ENCODE measurements at places on chromosomes 13 and 19.

DNA sequence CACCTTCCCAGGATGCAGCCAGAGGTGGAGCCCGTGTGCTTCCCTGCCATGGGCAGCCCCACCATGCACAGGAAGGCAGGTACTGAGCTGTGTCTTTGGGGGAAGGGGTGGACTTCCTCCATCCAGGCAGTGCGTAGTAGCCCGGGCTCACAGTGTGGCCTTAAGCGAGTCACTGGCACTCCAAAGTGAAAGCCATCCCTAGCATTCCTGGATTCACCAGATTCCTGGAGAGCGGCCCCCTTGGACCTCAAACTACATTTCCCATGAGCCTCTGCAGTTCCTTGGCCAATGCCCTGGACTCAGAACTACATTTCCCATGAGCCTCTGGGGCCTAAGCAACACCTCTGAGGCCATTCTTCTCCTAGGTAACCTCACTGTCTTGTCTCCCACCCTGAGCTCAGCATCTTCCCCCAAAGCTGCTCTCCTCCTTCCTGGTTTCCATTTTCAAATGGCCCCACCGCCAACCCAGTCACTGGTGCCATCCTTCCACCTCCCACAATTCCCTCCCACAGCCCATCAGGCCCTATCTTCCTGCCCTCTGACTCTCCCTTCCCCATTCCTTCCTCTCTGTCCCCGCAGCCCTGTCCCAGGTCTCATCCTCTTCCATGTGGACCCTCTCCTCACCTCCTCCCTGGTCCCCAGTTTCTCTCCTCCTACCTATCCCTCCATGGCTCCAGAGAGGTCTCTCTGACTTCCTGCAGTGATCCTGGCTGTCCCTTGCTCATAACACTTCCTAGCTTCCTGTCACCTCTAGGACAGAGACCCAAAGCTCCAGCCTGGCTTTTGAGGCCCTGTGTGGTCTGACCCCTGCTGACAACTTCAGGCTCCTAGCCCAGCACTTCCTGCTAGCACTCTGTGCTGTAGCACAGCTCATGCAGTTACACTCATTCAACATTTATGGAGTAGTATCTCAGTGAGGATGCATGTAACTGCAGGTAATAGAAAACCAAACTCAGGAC, at the start of gene C19orf81:
TSS of gene C19orf81 (plus strand) at position 13 of the 959 bp plus-strand sequence. CDS start at position 13, 0 bp downstream.
- DNase-seq: no peak

- no peak for DNase-seq
These were observed 169.5 kb upstream of the UFM1 start for GRCh38 chr13:38180126-38180525.

- no peak for DNase-seq
These were observed 4.7 kb downstream of the LSM4 start for GRCh38 chr19:18317961-18318800.

DNA sequence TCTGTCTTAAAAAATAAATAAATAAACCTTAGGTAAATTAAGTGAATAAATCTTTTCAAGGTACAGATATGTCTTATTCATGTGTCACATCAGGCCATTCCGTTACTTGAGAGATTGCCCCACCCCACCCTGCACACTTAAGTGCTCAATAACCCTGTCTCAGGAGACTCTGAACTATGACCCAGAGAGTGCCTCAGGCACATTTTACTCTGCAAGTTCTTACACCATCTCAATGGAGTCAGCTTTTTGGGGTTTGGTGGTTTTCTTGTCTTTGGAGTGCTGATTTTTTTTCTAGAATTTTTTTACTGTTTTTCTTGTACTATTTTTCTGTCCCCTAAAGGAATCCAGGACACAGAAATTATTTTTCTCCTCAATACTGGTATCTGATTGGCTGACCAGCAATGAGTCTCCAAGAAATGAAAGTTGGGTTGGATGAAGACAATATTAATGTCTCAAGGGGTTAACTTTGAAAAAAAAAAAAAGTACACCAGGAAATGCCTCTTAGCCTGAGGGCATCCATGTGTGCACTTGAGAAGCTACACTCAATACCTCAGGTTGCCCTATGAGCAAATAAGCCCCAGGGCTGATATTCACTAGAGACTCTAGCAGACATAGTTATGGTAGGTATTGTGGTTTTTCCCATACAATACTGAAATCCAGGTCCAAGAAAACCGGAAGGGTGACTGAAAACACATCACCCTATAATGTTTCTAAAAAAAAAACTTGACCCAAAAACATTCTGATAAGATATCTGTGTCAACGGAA, 114.6 kb upstream of the ZNF91 start:
- no peak for DNase-seq

DNA sequence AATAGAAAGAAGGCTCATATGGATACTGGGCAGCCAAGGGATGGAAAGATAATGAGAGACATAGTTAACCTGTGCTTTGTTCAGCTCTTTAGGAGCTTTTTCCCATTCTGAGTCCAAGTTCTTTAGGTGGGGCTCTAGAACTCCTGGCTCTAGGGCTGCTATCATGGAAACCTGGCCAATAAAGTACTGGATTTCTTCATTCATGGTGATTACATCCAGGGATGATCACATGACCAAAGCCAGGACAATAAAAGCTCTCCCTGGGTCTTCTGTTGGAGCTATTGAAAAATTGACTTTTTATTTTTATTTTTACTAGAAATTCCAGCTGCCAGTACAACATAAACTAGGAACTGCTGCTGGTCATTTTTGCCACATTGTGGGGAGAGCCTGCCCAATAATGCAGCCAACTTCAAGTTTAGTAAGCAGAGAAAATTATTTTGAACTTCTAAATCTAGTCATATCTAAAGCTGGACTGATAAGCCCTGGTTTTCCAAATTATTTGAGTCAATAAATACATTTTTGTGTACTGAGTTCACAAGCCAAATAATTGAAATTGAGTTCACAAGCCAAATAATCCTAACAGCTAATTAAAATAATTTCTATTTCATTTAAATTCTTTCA, 224.9 kb upstream of the STARD13 start:
- no peak for DNase-seq

DNA sequence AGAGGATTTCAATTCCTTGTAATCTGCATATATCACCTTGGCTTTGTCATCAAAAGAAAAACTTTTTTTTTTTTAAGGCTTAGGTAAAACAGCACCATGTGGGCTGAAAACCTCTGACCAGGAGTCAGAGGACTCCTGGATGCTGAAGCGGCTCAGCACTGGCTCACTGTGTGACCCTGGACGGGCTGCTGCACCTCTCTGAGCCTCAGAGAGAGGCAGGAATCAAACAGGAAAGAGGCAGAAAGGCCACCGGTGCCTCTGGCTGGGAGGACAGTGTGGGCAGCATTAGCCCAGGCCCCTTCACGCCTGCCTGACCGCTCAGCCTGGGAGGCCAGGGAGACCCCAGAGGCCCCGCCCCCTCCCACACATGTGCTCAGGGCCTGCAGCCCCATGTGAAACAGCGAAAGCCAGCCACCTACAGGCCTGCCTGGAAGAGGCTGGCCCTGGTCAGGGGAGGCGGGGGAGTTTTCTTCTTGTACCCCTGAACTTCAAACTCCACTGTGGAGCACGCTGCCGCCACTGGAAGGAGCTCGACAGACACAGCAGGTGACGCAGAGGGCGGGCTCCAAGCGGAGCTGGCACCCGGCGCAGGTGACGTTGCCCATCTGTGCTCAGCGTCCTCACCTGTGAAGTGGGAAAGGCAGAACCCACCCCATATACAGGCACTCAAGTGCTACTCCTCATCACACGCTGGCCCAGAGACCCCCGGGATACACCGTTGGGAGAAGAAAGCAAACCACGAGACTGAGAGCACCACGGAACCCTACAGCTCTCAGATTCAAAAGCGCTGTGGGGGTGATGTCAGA, 39.7 kb downstream of the MLLT1 start:
- no peak for DNase-seq

GRCh38 chr19:13057744-13058143, 44.9 kb downstream of the LYL1 start:
- DNase-seq: no peak

DNA sequence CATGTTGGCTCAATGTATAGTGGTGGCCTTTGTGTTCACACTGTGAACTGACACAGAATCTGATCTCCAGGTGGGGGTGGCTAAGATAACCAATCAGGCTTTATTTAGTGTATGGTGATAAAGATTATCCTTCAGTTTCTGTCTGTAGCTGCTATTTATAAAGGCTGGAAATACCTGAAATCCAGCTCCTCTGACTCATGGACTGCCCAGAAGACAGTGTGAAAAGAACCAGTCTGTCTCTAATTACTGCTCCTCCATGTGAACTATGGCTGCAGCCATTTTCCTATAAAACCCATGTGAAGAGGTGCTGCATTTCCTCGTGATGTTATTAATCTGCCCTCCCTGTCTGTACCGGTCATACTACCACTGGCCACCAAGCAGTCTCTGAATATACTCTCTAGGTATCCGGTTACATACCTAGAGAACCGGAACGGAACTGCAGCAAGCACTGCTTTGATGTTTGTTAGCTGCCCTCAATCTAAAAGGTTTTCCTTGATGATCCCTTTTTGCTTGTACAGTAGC, 238.0 kb downstream of the LHFPL6 start:
- no peak for DNase-seq

DNA sequence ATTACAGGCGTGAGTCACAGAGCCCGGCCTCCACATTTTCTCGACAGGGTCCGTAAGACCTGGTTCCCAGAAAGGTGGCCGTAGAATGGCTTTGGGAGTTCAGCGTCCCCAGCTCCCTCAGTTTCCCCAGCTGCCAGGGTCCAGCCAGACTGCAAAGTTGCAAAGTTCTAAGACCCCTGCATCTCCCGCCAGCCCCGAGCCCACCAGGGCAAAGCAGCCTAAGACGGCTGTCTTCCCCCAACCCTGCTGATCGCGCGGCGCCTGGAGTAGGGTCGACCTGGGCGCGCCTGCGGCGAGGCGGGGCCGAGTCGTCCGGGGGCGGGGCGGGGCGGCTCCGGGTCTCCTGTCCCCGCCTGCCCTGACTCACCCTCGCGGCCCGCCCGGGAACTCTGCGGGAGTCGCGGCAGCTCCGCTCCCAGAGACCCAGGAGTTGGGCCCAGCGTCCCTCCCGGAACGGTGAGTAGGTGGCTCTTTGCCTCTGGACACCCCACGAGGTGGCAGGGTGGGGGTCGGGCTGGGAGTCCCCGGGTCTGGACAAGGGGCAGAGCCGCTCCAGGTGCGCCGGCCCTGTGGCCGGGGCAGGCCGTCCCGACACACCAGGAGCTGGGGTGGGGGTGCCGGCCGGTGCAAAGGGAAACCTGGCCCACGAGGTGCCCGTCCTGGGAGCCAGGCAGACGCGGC, at the start of gene LRRC8E:
TSS of gene LRRC8E (plus strand) at position 366 of the 681 bp plus-strand sequence. CDS start 7,094 bp downstream, outside the sequence.
- no peak for DNase-seq

- no peak for DNase-seq
These were observed at the start of gene RETN for GRCh38 chr19:7668842-7669241. Gene RETN, plus strand, starts transcription at chr19:7669049. Its CDS starts 278 bp downstream, at chr19:7669327.

- DNase-seq: no peak
These were observed 667.1 kb downstream of the PCDH9 start for GRCh38 chr13:66563076-66563475.

DNA sequence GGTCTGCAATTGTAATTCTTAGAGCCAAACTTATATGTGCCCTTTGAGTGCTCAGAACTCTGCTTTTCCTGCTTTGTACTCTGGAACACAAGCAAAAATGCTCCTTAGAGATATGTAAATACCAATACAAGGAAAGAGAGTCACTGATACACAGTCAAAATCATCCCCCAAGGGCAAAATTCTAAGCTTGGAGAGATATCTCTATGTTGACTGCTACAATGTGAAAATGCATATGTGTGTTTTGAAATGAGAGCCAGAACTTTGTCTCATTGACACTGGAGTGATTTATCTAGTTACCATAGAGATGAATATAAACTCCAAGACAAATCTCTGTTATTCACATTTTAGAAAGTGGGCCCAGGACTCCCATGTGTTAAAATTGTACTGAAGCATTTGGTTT, 494.8 kb upstream of the SLITRK1 start:
- no peak for DNase-seq

GRCh38 chr19:531753-532560, at the start of gene CDC34:
Gene CDC34, plus strand, starts transcription at chr19:531760. Its CDS starts 172 bp downstream, at chr19:531932.
- no peak for DNase-seq

DNA sequence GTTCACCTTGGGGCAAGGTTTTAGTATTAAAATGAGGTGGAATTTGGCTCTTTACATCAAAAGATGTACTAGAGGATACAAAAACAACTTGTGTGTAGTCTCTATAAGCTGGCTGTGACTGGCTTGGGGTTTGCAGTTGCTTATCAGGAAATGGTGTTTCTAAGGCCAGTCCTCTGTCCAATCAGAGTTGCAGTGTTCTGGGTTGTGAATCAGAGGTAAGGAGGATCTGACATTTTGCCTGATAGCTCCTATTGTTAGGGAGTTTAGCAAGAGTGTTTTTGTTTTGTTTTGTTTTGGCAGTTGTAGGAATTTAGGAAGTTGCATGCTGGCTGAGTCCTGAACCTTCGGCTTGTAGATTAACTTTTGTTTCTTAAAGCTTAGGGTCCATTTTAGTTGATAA, 20.1 kb upstream of the ESD start:
- no peak for DNase-seq

DNA sequence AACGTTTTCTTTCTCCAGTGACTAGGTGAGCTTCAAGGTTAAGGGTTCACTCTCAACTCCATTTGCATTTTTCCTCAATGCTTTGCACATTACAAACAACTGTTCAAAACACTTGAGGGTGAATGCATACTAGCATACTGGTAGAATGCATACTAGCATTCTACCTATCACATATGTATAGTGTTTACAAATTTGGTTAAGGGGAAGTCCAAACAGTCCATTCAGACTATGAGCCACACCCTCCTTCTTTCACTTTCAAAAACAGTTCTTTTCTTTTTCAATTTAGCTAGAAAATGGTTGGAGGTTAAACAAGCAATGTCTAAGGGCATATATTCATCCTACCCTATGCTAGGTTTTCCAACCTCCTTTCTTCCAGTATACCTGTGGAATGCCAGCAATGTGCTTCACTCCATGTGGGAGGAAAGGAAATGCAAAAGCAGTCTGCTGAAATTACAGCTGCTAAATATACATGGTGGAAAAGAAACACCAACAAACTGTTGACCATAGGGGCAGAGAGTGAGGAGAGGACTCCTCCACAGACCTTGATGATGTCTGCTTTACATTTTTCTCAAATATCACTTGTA, 102.6 kb downstream of the DOCK9 start:
- no peak for DNase-seq

- no peak for DNase-seq
These were observed 6.4 kb downstream of the TLE5 start for GRCh38 chr19:3055741-3056416.

GRCh38 chr13:22210134-22210930, 539.5 kb downstream of the FGF9 start:
- no peak for DNase-seq

DNA sequence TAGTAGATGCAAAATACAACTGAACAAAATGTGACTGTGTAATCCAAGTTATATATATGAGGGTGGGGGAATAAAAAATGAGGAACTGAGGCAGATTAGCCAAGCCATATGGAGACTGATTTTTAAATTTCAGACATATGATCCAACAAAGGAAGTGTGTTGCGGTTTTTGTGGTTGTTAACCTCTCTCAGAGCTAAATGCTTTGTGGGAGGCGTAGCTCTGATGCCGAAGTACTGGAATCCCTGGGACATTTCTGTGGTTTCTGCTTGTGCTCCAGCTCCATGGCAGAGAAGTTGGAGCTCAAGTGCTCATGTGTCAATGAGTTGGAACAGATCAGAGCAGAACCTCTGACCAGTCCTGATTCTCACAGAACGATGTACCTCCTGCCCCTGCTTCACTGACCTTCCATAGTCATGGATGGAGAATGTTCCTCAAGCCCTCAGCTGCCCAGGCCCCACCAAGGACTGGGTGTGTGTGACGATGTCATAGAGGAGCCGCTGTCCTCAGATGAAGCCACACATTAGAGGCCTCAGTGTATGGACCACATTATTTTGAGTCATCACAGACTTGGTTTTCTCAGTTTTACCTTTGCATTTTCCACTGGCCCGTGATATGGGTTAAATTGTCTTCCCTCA, 107.6 kb downstream of the SOX1 start:
- DNase-seq: no peak

All from stimulated activated CD8-positive, alpha-beta memory T cell treated with anti-CD3 and anti-CD28 coated beads, Interleukin-2, amount 100 ng/mL, for 48 hours (primary cell).